ENCODE measurements at places on chromosomes 5 and 9.

GRCh38 chr5:142922223-142922952 is 152.2 kb downstream of the ARHGAP26 start:
- DNase-seq: no peak

DNA sequence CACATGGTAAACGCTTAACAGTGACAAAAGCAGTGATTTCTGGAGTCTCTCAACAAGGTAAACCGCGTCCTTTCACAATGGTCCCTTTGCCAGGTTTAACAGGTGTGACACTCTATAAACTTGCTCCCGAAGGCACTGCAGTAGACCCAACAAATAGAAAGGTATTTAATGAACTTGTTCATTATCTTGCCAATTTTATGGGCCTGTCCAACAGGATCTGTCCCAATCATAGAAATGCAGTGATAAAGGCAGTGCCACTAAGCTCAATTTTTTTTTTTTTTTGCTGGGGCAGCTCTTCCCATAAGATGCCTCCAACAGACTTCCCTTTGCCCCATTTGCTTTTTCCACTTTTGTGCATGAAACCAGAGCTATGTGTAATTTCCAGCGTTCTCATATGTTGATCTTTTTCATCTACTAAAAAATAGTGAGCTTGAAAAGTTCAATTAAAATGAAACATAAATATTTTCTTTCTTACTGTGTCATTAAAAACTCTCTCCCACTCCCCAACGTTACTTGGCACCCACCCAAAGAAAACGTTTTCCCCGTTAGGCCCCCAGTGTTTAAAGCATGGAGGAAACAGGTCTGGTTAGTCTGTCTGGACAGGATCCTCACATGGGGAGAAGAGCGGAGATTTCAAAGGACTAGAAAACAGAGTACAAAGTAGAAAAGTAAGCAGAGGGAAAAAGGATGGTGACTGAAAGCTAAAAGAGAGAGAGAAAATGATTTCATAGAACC is 80.9 kb upstream of the SPATA31D4 start:
- DNase-seq: no peak

- no peak for DNase-seq
Measured at GRCh38 chr5:164000241-164000640, 494.8 kb downstream of the MAT2B start.

GRCh38 chr5:158635565-158635964 is 464.2 kb downstream of the EBF1 start:
- DNase-seq: no peak

GRCh38 chr5:32545102-32545800 is 40.1 kb upstream of the SUB1 start:
- no peak for DNase-seq

- DNase-seq: no peak
Measured at GRCh38 chr5:74464512-74465209, 175.9 kb downstream of the ENC1 start.

- DNase-seq: no peak
Measured at GRCh38 chr5:126919566-126919965, 110.8 kb downstream of the MARCHF3 start.
